ENCODE measurements at places on chromosomes 3 and 15.

- no peak for DNase-seq
Observed at GRCh38 chr3:23038471-23038870, 164.7 kb upstream of the UBE2E2 start.

DNA sequence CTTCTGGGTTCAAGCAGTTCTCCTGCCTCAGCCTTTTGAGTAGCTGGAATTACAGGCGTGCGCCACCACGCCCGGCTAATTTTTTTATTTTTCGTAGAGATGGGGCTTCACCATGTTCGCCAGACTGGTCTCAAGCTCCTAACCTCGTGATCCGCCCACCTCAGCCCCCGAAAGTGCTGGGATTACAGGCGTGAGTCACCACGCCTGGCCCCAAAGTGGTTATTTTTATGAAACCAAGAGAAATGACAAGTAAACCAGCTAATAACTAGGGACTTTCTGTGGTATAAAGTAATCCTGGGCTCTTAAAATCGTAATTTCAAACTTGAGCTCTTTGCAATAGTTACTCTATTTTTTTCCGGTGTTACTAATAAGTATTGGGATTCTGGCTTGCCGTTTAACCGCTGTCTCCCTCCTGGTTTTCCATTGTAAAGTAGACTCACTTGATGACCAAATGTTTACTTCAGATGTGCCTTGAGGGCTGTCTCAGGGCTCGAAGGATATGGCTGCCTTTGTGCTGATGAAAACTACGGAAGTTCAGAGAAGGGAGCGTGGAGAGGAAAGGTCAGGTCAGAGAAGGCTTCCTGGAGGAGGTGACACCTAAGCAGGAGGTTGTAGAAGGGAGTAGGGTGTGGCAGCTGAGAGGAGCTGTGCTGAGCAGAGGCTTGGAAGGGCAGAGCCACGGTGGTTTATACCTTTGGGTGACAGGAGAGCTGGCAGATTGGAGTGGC is 4.2 kb downstream of the ZSCAN2 start:
- no peak for DNase-seq

GRCh38 chr3:58366699-58367098 is 34.0 kb downstream of the PXK start:
- peak; percentile 6 for DNase-seq

- no peak for DNase-seq
Observed at GRCh38 chr15:75523011-75523410, 56.1 kb downstream of the PTPN9 start.

DNA sequence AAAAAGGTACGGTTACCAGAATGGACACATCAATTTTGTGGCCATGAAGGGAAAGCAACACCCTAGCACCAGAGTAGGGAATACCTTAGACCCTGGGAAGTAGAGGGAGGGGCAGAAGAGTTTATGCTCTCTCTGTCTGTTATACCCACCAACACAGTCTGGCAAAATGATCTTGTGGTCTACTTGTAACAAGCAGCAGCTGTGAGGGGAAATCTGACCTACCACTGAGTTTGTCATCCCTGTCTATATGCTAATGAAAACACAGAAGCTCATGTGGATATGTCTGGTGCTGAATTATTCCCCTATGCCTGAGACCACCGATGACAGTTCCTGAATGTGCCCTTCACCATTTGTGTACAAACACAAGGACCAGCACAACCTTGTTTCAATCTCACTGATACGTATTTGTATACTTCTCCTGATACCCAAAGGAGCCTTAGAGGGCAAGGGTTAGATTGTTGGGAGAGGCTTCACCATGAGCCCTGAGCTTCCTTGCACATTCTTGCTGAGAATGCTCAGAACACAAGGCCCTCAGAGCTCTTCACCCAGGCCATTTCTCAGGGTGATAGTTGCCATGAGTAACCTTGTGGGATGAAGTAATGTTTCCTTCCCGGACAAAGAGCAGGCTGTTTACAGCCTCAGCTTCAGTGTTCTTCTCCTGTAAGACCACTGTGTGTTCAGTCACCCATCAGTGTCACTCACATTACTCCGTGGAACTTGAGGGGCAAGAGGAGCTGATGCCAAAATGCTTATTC is 24.7 kb upstream of the ZNF639 start:
- peak; percentile 23 for DNase-seq

- no peak for DNase-seq
Observed at GRCh38 chr3:131353986-131354385, 27.6 kb upstream of the NUDT16 start.

GRCh38 chr3:128623762-128624176 is 26.8 kb downstream of the RPN1 start:
- DNase-seq = peak; percentile 86

DNA sequence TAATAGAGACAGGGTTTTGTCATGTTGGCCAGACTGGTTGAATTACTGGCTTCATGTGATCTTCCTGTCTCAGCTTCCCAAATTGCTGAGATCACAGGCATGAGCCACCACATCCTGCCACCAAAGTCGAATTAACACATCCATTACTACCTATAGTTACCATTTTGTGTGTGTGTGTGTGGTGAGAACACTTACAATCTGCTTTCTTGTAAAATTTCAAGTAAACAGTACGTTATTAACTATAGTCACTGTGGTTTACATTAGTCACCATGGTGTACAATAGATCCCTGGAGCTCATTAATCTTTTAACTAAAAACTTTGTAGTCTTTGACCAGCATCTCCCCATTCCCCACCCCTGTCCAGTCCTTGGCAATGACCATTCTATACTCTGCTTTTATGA is 270.0 kb downstream of the NAALADL2 start:
- DNase-seq = no peak

GRCh38 chr3:128395500-128396162 is 71.1 kb downstream of the DNAJB8 start:
- peak; percentile 22 for DNase-seq

GRCh38 chr3:148853076-148853475 is 12.0 kb upstream of the CPA3 start:
- no peak for DNase-seq

- no peak for DNase-seq
Observed at GRCh38 chr3:29718661-29719065, 437.8 kb downstream of the RBMS3 start.

- DNase-seq = no peak
Observed at GRCh38 chr15:34927726-34928125, 41.8 kb downstream of the AQR start.

- DNase-seq = peak; percentile 93
Observed at GRCh38 chr3:67113802-67114407, 115.8 kb downstream of the KBTBD8 start.

GRCh38 chr3:72288955-72289691 is 504.2 kb upstream of the PROK2 start:
- DNase-seq = peak; percentile 17

DNA sequence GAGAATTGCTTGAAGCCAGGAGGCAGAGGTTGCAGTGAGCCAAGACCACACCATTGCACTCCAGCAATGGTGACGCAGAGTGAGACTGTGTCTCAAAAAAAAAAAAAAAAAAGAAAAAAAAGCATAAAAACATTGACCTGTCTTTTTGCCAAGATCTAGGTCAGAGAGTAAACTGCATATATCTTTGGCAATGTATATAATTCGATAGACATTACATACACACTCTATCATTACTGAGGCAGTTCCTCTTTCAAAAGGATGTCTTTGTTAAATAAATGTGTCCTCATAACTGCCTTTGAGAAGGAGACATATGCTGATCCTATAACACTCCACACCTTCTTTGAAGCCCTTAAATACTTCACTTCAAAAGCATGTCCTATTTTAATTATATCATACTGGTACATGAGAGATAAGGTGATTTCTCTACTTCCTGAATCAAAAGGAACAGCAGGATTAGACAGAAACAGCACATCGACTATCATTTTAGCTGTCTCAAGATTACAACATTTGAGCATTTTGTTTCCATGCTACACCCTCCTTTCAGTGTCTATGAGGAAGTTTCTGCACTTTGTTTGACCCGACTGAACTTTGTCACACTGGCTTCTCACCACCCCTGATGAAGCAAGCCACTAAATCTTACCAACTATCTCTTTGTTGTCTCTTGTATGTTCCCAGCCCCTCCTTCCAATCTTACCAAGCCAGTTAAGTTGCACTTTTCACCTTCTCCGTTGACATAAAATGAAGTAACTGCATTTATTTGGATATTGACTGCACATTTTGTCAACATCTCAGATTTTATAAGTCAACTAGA is 335.8 kb downstream of the MECOM start:
- DNase-seq = no peak

DNA sequence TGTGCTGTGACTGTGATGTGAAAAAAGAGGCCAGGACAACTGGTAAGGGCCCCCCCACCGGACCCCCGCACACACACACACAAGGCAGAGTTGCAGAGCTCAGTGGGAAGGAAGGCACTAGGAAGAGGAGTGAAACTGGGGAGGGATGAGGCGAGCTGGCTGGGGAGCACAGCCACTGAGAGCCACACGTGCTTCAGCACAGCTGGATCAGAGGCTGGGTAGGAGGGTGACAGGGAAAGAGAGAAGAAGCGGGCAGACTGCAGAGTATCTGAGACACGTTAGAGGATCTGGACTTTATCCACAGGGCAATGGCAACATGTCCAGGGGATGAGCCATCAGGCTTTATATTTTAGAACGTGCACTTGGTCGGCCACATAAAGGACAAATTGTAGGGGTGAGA is 38.0 kb upstream of the TKT start:
- no peak for DNase-seq

GRCh38 chr3:131597816-131598215 is 95.0 kb upstream of the MRPL3 start:
- DNase-seq = no peak

- DNase-seq = peak; percentile 5
Observed at GRCh38 chr3:77655396-77655795, 615.5 kb downstream of the ROBO2 start.

GRCh38 chr3:69723389-69723788 is 15.9 kb upstream of the MITF start:
- no peak for DNase-seq

- no peak for DNase-seq
Observed at GRCh38 chr3:174122411-174122810, 724.9 kb downstream of the NLGN1 start.

DNA sequence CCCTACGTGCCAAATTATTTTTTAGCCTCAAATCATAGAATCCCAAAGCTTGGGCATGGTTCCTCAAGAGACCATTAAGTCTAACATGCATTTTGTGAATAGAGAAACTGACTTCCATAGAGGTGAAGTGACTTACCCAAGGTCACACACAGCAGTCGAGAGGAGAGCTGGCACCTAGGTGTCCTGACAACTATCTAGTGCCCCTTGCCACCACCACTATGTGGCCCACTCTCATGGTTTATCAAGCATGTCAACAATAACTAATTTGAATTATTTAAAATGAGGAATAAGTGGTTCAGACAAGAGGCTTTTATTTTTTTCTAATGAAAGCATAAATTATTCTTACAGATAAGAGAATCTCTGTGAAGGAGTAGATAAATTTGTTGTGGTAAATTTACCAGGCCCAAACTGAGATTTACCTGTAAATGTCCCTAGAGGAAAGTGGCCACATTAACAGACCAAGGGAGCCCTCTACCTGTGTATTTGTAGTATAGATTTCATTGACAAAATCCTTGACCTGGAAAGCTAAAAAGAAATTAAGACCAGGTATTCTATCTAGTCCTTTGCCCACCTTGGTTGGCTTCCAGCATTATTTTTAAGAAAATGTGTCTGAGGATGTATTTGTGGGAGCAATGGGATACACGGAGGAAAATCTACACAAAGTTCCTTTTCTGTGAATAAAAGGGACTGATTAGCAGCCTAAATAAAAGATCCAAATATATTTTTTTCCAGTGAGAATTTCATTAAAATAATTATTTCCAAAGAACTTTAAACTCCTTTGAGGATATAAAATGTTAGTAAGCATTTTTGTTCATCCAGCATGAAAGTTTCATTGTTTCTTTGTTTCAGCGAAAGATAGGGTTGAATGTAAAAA is 49.1 kb downstream of the IQCH start:
- DNase-seq = peak; percentile 18

DNA sequence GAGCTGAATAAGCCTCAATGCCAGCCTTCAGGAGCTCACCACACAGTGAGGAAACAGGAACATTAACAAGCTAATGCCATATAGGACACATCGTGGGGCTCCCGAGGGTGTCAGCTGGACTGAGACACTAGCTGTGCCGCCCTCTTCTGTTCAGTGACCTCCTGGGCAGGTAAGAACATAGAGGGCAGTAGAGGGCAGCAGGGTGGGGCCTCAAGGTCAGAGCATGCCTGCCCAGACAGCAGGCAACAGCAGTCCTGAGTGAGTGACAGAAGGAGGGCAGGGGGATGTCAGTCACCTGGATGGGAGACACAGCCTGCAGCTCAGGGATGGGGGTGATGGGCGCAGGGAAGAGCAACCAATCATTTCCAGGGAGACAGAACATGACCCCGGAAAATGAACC is 15.5 kb downstream of the NTRK3 start:
- DNase-seq = no peak

DNA sequence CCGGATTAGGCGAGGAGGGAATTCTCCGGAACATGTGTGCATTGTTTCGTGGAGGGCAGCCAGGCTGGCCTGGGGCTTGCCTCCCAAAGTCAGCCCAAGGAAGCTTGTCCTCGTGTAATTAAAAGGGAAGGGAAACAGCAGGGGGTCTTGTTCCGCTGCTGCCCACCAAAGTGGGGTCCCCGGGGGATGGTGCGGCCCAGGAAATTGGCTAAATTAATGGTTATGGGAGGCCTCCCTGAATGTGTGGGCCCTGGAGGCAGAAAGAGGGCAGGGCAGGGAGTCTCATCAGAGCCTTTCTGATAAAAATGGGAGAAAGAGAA is 118.1 kb downstream of the OPA1 start:
- DNase-seq = no peak

GRCh38 chr3:135272026-135272669 is 477.1 kb downstream of the EPHB1 start:
- no peak for DNase-seq

- DNase-seq = no peak
Observed at GRCh38 chr3:105801397-105801796, 67.4 kb downstream of the CBLB start.

- no peak for DNase-seq
Observed at GRCh38 chr15:34793071-34793470, 2.3 kb downstream of the ACTC1 start.

GRCh38 chr15:78507831-78508160 is 419 bp downstream of the HYKK start:
- DNase-seq = no peak

GRCh38 chr3:111904376-111905241 is 45.5 kb downstream of the PHLDB2 start:
- DNase-seq = peak; percentile 80

GRCh38 chr3:24047513-24047912 is 102.4 kb downstream of the NR1D2 start:
- no peak for DNase-seq

- no peak for DNase-seq
Observed at GRCh38 chr3:191239407-191240031, 40.5 kb downstream of the OSTN start.
